ENCODE measurements at places on chromosomes 4 and X.
A peak's percentile ranks its signal among the peaks of the same experiment; 100 is the strongest.

DNA sequence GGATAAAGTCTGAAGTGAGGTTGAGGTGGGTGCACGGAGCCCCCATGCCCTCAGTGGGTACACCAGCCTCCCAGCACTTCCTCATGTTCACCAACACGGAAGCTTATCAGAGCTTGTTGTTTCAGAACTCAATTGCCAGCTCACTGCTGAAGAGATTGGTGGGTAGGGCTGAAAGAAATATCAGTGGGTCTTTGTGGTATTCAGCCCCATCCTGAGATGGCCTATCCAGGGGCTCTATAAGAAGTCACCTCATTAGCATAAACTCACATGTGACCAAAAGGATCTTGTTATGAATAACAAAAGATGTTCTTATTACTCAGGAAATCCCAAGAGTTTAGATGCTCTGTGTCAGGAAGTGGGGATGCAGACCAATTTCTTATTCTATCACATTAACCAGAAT is 177.3 kb downstream of the ARHGAP10 start:
- no peak for DNase-seq

DNA sequence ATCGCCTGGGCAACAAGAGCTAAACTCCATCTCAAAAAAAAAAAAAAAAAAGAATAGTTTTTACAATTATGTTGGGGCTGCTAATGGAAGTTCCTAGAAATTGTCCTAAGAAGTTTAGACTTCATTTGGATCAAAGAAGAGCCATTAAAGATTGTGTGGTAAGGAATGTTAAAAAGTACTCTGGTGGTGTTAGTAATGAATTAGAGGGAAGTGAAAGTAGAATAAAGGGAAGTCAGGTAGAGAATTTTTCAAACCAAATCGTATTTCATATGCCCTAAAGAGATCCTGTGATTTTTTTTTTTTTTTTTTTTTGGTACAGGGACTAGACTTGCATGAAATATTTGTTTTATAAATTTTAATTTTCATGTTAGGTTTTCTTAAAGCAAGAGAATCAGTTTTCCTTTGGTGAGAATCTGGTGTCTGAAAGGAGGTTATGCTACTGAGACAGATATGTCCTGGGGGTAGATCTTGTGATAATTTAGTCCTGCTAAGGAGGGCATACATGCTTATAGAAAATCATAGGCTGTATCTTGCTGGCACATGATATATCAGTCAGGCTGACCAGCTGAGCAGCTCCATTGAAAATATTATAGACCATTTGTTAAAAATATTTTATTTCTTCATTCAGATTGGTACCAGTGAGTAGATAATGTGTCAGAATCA is 10.7 kb downstream of the SEC24B start:
- DNase-seq = no peak

GRCh38 chr4:2480649-2481048 is 11.7 kb downstream of the RNF4 start:
- no peak for DNase-seq

- peak; percentile 7 for DNase-seq
These were observed 468.2 kb downstream of the ZIC3 start for GRCh38 chrX:138034136-138034535.

DNA sequence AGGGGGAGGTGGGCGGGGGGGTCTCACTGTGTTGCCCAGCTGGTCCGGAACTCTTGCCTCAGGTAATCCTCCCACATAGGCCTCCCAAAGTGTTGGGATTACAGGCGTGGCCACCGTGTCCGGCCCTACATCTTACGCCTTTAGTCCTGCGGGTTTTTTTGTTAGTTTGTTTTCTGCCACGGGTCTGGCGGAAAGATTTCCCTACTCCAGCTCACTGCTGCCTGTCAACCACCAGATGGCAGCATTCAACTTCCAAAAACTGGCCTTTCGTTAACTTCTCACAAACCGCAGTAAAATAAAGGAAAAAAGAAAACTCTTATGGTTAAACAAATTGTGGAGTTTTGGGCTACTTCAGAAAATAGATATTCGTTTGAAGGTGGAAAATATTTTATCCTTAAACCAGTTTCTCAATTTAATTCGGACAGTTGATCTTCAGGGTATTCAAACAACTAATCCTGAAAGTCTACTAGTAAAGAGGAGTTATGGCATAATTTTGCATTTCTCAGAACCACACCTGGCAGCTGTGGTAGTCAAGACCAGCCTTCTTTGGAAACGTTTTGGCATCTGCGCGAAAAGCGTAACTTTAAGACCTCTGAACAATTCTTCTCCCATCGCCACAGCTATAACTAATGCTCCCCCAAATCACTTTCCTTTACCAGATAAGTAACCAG is 41.1 kb downstream of the LUZP4 start:
- DNase-seq = peak; percentile 6

- no peak for DNase-seq
These were observed 43.0 kb downstream of the C4orf33 start for GRCh38 chr4:129138810-129139496.

DNA sequence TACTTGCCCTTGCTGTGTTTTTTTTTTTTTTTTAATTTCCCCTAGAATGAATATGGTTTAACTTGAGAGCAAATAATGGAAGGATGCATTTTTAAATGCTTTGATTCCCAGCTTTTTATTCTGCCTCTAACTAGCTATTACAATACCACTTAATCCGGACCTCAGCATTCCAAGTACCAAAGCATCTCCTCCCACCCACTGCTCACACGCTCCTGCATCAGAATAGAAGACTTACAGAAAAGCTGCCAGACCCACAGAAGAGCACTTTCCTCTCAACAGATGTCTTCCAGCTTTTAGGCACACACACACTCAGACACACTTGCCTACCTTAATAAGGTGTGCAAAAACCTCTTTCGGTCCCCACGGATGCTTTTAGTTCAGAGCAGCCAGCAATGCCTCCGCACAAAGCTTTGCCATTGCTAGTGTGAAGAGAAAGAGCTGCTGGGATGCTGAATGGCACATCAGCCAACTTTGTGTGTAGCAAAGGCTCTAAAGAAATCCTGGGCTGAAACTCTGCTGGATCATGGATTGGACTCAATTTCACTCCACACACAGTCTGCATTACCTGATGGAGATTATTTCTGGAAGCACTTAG is 1056.2 kb downstream of the DMD start:
- no peak for DNase-seq
